ENCODE measurements at places on chromosomes 5 and 9.
A peak's percentile ranks its signal among the peaks of the same experiment; 100 is the strongest.

- no peak for DNase-seq
Measured at GRCh38 chr5:71883742-71884103, 164.6 kb downstream of the CARTPT start.

DNA sequence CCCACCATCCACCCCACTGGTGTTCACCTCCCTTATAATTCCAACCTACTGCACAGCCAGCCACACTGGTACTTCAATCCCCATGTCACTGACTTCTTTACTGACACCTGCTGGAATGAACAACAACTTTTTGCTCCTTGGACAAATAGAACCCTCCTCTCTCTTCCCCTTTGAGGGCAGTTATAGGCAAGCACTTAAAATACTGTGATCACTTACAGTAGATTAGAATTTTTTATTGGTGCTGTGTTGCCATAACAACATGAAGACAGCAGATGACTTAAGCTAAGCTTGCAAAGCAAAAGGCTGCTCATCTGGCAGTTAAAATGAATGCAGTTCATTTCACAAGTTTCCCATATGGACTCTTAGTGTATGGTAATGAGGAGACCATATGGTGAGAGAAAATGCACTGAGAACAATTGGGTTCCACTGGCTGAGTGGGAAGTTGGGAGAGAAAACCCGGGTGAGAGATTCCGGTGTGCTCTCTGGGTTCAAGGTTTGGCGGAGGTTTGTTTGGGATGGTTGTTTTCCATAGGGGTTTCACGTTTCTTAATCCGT lies 374.3 kb downstream of the EBF1 start:
- no peak for DNase-seq

- DNase-seq = peak; percentile 26
Measured at GRCh38 chr9:98101868-98102273, 17.2 kb downstream of the TRIM14 start.

DNA sequence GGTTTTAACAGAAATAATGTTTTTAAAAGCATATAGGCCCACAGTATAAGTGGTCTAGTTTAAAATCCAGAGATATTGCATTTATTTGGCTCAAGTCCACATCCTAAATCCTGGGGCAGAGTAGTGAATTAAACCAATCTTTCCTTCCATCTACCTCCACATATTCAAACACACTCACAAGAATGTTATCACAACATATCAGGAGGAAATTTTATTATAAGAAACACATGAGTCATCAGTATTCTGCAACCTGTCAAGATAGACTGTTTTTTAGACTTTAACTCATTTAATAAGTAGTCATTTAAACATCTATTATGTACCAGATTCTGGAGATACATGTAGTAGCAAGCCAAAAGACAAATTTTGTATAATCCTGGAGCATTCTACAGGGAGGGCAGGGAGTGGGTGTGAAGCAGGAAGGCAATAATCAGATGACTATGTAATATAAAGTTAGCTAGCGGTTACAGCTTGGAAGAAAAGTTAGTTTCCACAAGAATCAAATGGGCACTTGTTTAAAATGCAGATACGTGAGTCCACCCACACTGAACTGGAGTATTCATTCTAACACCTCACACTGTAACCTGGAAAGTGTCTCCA lies 187.3 kb upstream of the PIK3R1 start:
- no peak for DNase-seq

- DNase-seq = no peak
Measured at GRCh38 chr5:120510098-120510637, 46.1 kb downstream of the PRR16 start.

GRCh38 chr9:91781116-91781515 lies 168.9 kb downstream of the ROR2 start:
- no peak for DNase-seq

GRCh38 chr5:14829396-14829795 lies 42.2 kb downstream of the ANKH start:
- DNase-seq = no peak

DNA sequence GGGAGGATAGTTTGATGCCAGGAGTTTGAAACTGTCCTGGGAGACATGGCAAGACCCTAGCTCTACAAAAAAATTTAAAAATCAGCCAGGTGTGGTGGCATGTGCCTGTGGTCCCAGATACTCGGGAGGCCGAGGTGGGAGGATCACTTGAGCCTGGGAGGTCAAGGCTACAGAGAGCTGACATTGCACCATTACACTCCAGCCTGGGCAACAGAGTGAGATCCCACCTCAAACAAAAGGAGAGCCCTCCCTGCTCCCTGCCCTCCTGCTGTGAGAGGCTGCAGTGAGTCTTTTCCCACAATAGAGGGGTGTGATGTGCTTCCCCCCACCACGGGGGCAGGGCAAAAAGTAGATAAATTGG lies 10.1 kb upstream of the CCDC187 start:
- no peak for DNase-seq

DNA sequence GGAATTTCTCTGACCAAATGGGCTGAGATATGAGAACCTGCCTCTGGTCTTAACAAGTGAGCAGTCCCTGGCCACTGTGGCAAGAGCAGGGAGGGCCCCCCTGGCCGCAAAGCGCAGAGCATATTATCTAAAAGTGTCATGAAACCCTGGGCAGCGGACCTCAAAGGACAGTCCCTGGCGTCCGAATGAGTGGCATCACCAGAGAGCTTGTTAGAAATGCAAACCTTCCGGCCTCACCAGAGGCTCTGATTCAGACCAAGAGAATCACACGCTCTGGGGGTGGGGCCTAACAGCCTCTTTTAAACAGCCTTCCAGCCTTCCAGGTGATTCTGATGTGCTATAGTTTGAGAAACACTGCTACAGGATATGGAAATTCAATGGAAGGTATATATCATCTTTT lies 10.9 kb downstream of the PTPN3 start:
- DNase-seq = no peak

DNA sequence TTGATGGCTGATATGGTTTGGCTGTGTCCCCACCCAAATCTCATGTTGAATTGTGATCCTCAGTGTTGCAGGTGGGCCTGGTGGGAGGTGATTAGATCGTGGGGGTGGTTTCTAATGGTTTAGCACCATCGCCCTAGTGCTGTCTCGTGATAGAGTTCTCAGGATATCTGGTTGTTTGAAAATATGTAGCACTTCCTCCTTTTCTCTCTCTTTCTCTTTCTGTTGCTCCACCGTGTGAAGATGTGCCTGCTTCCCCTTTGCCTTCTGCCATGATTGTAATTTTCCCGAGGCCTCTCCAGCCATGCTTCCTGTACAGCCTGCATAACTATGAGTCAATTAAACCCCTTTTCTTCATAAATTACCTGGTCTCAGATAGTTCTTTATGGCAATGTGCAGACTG lies 111.6 kb downstream of the SREK1 start:
- no peak for DNase-seq

DNA sequence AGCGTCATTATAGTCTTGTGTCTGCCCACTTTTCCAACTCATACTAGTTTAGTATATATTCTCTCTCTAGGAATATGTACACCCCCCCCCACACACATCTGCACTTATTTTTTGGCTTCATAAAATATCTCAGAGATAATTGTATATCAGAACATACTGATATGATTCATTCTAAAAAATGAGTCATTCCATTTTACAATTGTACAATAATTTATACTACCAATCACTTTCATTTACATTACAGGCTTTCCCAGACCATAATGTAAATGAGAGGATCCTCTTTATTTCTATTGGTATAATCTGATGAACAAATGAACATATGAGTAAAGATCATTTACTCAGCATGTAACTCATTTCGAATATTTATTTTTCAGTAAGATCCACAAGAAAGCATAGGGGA lies 1842.9 kb upstream of the C9orf72 start:
- DNase-seq = no peak

- DNase-seq = no peak
Measured at GRCh38 chr9:33645706-33646105, 121.7 kb downstream of the ANKRD18B start.

- DNase-seq = peak; percentile 25
Measured at GRCh38 chr9:129938291-129938979, 103.2 kb downstream of the USP20 start.

DNA sequence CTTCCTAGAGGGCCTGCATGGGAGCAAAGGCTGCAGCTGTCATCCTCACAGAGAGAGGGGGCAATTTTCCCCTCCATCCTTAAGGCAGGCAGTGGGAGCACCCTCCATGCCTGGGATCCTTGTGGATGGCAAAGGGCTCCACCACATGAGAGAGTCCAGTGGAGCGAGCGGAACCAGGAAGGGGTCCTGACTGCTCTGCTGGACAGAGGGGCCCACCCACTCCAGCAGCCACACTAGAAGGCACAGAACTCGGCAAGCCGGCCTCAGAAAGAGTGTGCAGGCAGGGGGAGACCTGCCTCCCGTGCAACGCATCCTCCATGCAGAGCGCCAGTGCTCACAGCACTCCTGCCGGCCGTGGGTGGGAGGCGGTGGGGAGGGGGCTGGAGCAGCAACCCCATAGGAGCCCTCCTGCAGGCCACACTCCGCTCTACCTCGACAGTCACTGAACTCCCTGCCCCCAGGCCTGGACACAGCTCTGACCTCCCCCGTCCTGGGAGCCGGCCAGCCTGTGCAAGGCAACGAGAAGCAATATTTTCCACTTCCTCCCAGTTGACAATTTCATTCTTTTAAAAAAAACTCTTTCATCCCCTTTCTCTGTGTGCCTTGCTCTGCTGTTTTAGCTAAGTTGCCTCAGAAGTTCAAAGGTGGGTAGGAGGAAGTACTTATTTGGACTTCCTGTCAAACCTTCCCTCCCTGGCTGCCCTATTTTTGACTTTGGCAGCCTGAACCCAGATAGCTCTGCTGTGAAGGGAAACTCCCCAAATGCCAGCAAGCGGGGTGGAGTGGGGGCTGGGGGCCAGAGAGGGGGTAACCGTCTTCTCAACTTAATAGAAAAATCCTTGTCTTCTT lies 5.3 kb upstream of the LCP2 start:
- peak; percentile 51 for DNase-seq

DNA sequence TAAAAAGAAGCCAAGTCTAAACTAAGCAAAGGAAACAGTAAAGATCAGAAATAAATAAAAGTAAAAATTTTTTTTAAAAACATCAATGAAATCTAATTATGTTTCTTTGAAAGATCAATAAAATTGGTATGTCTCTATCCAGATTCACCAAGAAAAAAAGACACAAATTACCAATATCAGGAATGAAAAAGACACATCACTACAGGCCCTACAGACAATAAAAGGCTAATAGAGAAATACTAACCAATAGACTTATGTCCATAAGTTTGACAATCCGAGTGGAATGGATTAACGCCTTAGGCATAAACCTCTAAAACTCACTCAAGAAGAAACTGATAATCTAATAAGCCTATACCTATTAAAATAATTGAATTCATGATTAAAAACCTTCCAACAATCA lies 12.4 kb downstream of the BRD3OS start:
- DNase-seq = no peak

DNA sequence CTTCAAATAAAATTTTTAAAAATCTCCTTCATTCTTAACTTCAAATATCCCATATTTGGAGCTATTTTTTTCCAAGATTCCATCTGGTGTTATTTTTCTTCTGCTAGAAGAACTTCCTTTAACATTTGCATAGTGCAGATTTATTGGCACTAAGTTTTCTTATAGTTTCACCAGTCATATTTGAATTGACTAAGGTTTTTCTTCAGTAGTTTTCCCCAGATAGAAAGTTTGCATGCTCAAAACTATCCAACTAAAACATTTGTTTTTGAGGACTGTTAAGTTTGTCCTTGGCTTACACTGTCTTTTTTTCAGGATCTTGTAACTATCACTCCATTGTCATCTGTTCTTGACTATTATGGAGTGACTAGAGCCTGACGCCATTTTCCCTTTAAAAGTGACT lies 606.7 kb downstream of the TAF11L14 start:
- DNase-seq = no peak

- no peak for DNase-seq
Measured at GRCh38 chr5:14444161-14444560, 137.4 kb upstream of the OTULINL start.

DNA sequence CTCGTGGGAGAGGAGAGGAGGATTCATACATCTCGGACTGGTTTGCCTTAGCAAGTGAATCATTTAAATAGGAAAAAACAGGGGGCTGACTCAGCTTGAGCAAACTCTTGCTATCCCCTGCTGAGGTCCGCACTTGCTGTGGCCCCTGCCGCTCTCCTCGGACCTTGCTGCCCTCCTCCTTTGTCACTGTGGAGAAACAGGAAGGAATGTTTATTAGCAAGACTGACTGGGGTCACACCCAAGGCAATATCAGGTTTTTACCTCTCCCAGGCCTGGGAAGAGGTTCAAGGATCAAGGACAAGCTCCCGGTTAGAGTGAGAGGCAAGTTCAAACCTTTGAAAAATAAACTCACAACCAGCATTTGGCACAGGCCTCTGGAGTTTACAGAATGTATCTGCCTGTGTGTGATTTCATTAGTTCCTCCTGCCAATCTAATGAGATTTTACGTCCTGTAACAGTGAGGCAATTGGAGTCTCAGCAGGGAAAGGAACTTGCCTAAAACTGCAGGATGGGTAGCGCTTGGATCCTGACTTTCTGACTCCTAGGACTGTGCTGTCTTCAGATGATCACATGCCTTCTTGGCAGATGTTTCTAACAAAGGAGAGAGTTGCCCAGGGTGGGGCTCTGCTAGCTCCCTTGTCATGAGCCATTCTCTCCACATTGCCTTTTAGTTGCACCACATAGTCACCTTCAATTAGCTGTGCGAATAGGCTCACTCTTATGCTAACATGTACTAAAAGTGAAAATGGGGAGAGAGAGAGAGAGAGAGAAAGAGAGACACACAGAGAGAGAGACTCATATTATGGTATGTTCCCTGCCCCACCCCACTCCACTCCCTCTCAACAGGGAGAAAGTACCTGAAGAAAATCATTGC lies 108.6 kb upstream of the CDKN2B start:
- no peak for DNase-seq

DNA sequence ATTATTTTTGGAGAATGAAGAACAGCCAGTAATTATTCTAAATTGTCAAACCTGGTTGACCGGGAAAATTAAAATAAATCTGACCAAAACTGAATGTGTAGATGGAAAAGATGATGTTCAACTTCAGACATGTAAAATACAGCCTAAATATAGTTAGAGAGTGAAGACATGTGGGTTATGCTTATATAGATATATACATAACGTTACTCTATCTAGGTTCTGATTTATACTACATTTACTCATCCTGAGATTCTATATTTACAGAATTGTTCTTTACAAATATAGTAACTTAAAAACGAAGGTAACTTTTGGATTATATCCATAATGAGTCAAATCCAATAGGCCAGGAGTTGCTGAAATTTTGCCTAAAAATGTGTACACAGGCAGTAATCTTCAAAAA lies 20.8 kb upstream of the THG1L start:
- DNase-seq = no peak

GRCh38 chr9:97840521-97840920 lies 12.5 kb upstream of the FOXE1 start:
- DNase-seq = no peak
